Activated CD4-positive, CD25-positive, alpha-beta regulatory T cell (primary cell): ENCODE measurements at places on chromosomes 2 and 18.

DNA sequence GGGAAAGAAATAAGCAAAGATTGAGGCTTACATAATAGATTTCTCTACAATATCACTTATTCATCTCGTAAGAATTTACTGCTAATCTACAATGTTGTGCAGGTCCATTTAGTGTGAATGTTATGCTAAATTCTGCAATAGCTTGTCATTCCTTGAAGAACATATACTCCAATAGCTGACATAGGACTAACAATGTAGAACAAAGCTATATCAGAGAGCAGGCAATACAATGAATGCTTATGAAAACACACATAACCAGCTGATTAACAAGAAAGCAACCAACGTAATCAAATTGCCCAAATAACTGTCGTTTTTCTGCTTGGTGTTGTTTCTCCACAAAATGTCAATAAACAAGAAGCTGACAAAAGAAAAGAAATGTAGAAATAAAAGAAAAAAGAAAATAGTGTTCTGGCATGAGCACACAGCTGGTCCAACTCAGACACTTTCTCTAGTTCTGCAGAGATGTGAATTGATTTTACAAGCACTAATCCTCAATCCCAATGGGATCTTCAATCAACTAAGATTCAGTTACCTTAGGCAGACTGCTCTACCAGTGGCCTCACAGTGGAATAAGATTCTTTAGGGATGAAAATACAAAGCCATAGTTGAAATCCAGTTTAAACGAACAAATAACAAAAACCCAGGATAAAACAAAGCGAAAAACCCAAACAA is 1024.7 kb upstream of the PIK3C3 start:
- no peak for DNase-seq

GRCh38 chr2:177260379-177260778 is 4.1 kb downstream of the NFE2L2 start:
- DNase-seq = no peak

DNA sequence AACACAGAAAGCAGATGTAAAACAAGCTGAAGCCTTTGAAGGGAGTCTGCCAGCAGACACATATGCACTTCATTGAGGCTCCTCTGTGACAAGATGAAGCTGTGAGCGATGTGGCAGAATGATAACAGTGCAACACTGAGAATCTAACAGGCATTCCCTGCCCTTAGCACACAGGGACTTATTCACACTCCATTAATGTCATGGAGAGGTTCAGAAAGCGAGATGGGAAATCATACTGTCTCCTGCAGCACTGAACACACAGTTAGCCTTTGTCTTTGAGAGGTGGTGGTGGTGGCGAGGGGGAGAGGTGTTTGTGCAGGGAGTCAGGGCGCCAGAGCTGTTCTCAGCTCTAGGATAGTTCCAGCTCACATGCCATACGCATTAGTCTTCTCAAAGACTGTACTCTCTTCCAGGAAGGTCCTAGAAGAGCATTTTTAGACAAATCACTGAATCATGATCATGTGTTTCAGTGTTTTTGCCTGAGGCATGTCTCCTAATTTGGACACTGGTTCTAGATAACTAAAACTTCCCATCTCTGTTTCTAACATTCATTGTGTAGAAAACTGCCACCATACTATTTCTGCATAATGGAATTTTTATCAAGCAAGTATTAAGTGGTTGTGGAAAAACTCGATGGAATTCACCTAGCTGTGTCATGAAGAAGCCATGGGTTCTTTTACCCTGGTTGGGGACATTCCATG is 93.5 kb upstream of the ITGB6 start:
- DNase-seq = no peak

DNA sequence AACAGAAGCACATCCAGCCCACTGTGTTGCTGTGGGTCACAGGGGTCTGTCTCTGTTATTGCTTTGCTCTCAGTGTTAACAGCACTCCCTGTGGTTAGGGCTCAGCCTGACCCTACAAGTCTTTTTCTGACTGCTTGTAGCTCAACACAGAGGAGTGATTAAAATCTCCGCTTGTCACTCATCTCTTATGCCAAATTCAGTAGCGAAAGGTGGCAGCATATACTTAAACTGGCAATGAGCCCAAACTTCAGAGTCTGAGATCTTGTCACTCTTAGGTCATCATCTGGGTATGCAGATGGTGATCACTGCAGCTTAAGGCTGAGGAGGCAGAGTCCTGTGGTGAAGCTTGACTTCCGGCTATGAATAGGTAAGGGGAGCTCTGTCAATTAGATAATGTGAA is 63.3 kb upstream of the CSRNP3 start:
- DNase-seq = no peak

- DNase-seq = no peak
Observed at GRCh38 chr2:128414946-128415778, 96.5 kb upstream of the HS6ST1 start.

- no peak for DNase-seq
Observed at GRCh38 chr2:8422450-8422800, 259.4 kb upstream of the ID2 start.

GRCh38 chr18:22789052-22789451 is 144.1 kb upstream of the RBBP8 start:
- DNase-seq = no peak

- no peak for DNase-seq
Observed at GRCh38 chr2:122366427-122366826, 611.0 kb downstream of the TSN start.

GRCh38 chr2:167253025-167253424 is 364.7 kb downstream of the XIRP2 start:
- DNase-seq = no peak

DNA sequence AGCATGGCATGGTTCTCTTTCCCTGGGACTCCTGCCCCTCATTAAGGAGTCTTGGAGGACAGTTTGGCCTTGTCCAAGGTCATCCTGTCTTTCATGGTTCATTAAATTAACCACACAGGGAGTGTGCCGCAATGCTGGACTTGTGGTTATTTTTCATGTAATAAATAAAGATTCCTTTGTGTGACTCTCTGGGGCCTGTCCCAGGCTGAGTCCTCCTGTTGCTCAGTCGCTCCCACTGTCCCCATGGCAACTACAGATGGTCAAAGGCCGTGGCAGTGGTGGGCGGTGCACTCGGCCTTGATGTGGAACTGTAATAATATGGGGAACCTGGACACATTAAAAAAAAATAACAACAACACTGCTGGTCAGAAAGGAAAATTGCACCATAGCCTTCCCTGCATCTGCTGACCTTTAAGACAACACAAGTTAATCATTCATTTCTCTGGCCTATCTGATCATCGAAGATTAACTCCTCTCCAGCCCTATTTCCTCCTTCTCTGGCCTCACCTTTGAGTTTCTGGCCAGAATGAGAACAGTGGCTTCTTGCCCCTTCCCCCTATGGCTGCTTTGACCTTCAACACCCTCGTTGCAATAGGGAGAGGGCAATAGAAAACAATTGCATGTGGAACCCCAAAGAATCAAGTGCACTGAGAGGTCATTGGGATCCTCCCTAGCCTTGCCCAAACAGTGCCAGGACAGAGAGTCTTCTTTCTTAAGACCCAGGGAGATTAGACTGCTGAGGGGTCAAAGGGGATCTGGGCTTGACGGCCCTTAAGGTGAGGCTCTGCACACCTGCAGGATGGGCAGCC is 44.7 kb downstream of the PSD4 start:
- no peak for DNase-seq

- no peak for DNase-seq
Observed at GRCh38 chr2:209525331-209525730, 101.5 kb downstream of the MAP2 start.

GRCh38 chr2:47072728-47073191 is 82.3 kb downstream of the STPG4 start:
- DNase-seq = no peak
